ENCODE measurements at places on chromosomes 3 and 15.

GRCh38 chr3:143151004-143151731 lies 31.6 kb downstream of the CHST2 start:
- no peak for DNase-seq

DNA sequence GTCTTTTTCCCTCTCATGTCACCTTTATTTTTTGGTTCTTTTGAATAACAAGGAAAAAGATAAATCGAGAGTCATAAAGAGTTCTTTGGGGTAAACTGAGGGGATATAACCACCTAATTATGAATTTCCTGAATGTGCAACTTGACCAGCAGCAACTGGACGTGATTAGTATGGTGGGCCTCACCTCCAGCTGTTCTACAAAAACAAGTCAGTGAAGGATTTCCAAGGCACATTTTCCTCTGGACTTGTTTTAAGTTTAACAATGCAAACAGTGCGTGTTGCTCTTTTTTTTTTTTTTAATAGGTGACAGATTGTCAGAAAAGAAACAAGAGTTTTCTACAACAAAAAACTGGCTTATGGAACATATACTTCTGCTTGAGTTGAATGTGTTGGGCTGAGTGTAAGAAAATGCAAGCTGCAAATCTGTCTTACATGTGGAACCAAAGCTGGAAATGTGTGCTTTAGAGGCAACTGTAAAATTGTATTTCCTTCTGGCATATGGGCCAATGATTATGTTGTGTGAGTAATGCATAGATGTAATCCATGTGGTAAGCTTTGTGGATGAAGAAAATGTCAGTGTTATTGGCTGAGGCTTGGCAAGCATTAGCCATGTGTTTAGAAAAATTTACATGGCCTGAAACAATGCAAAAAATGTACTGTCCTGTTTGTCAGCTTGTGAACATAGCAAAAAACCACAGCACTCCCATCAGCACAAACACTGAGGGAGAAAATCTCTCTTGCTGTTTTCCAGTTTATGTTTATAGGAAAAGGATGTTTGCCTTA lies 44.5 kb upstream of the FNDC3B start:
- no peak for DNase-seq

DNA sequence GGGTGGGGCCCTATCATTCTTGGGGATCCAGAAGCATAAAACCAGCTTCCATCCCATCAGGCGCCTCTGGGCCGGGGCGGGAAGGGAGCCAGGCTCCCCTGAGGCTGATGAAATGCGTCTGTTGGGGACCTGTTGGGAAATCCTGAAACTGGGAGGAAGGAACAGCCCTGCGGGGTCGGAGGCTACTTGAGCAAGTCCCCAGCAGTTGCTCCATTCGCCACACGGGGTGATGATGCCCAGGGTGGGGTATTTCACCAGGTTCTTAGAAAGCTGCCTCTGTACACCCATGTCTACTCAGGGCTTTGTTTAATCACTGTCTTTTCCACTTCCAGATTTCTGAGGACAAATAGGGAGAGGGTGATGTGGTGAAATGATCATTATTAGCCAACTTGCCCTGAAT lies 25.4 kb upstream of the TSEN2 start:
- no peak for DNase-seq

- DNase-seq: no peak
These were observed 63.8 kb downstream of the AKAP13 start for GRCh38 chr15:85444122-85444745.

- no peak for DNase-seq
These were observed 4.0 kb downstream of the TRIM71 start for GRCh38 chr3:32821686-32822296.

DNA sequence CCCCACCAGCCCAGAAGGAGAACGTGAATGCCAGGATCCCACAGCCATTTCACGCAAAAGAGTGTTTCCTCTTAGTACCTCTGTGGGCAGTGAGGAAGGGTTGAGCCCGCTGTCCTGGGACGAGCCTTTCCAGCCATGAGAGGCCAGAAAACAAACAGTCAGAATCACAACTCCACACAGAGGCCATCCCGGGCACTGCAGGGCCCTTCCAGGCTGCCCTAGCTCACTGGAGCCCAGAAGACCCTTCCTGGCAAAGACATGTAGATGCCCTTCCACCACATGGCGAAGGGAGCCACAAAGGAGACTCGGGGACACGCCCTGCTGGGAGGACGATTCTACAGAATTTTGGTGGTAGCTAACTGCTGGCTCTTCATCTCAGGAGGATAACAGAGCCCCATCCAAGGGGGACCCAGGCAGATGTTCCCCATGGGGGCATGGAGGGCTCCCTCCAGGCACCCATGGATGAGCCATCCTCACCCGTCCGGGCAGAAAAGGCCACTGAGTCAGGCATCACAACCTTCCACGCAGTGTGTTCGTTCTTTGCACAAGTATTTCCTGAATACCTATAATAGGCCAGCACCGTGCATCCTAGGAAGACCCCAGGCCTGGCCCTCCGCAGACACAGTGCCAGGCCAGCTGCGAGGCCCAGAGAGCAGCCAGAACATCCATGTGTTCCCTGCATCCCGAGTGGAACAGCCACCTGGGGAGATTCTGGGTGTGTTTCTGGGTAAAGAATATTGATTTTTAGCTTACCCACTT lies 47.2 kb downstream of the SLC12A8 start:
- DNase-seq: no peak

DNA sequence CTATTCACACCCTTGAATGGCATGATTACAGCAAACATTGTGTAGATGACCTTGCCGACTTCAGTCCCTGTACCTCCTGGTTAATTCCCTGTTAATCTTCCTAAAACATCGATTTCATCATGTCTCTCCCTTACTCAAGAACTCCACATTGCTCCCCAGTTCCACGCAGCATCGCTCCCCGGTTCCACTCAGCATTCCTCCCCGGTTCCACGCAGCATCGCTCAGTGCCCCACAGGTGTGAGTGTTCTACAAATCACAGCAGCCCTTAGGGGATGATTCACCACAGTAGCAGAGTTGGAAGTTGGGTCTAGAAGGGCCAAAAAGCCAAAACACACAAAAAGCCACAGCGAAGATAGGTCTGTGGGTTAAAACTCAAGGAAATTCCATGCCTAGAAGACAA lies 8.6 kb upstream of the TNK2 start:
- DNase-seq: no peak

- no peak for DNase-seq
These were observed 20.3 kb downstream of the PDZRN3 start for GRCh38 chr3:73604451-73604850.

GRCh38 chr3:141067206-141067974 lies 16.2 kb downstream of the SPSB4 start:
- no peak for DNase-seq

- no peak for DNase-seq
These were observed 3.0 kb upstream of the STAG1 start for GRCh38 chr3:136755192-136755591.

- DNase-seq: no peak
These were observed 581.7 kb downstream of the DIPK2A start for GRCh38 chr3:144553301-144553700.

DNA sequence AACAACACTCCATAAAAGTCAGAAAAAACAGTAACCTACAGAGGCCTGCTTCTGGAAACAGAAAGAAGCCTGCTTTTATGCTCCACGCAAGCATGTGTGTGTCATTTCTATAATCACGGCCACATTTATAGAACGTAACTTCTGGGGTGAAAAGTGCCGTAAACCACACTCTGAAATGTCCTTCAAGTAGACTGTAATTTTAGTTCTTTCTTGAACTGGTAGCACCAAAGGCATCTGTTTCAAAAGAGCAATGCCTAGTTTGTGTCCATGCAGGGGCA lies 19.5 kb upstream of the CMTM7 start:
- DNase-seq: no peak

DNA sequence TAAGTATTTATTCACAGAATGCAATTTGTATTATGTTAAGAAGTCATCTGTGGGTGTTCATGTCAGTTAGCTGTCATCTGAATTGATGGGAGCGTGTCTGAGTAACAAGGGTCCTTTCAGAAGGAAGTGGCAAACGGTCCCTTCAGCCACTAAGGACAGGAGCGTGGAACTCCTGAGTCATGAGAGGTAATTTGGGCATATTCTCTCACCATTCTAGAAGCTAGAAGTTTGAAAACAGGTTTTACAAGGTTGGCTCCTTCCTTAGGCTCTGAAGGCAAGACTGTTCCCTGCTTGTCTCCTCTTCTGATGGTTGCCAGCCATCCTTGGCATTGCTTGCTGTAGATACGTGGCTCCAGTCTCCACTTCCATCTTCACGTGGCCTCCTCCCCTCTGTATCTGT lies 19.7 kb downstream of the ABHD2 start:
- no peak for DNase-seq

- DNase-seq: no peak
These were observed 99.4 kb downstream of the ALCAM start for GRCh38 chr3:105466072-105466471.

GRCh38 chr3:127589600-127590281 lies 792 bp downstream of the TPRA1 start:
- no peak for DNase-seq

DNA sequence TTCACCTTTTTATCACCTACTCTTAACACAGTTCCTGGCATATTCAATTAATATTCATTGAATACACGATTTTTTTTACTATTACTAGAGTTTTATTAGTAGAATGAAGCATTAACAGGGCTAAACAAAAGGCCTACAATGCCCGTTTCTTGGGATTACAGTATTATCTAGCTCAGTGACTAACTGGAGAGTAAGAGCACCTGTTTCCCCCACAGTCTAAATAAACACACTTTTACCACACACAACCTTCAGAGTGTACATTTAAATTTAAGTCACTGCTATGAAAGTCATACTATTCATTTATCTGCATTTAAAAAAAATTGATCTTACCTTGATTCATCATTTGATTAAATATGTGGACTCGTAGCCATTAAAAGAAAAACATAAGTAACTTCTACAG lies 74.8 kb downstream of the PLOD2 start:
- DNase-seq: no peak

- no peak for DNase-seq
These were observed 37.0 kb downstream of the PARP16 start for GRCh38 chr15:65249641-65250040.

DNA sequence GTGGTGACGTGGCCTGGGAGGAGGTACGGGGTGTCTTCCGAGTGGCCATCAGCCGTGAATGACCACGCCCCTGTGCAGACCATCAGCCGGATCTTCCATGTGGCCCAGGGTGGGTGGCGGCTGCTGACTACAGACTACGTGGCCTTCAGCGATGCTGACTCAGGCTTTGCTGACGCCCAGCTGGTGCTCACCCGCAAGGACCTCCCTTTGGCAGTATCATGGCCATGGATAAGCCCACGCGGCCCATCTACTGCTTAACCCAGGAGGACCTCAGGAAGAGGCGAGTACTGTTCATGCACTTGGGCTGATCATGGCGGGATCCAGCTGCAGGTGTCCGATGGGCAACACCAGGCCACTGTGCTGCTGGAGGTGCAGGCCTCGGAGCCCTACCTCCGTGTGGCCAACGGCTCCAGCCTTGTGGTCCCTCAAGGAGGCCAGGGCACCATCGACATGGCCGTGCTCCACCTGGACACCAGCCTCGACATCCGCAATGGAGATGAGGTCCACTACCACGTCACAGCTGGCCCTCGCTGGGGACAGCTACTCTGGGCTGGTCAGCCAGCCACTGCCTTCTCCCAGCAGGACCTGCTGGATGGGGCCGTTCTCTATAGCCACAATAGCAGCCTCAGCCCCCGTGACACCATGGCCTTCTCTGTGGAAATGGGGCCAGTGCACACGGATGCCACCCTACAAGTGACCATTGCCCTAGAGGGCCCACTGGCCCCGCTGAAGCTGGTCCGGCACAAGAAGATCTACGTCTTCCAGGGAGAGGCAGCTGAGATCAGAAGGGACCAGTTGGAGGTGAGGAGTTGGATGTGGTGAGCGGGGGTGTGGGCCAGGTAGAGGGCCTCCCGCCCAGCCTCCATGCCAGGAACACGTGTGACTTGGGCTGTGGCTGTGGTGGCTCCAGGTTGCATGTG lies 178.4 kb downstream of the TBC1D2B start:
- DNase-seq: no peak

DNA sequence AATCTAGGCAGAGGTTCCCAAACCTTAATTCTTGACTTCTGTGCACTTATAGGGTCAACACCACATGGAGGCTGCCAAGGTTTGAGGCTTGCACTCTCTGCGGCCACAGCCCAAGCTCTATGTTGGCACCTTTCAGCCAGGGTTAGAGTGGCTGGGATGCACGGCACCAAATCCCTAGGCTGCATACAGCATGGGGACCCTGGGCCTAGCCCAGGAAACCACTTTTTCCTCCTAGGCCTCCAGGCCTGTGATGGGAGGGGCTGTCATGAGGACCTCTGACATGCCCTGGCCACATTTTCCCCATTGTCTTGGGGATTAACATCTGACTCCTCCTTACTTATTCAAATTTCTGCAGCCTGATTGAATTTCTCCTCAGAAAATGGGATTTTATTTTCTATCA lies 165.4 kb downstream of the SI start:
- DNase-seq: no peak

DNA sequence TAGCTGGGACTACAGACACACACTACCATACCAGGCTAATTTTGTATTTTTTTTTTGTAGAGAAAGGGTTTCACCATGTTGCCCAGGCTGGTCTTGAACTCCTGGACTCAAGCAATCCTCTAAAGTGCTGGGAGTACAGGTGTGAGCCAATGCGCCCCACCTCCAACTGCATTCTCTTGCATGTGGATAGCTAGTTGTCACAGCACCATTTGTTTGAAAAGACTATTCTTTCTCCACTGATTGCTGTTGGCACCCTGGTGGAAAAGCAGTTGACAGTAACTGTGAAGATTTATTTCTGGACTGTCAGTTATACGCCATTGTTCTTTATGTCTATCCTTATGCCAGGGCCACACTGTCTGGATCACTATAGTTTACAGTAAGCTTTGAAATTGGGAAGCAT lies 303.9 kb downstream of the ADAMTS17 start:
- no peak for DNase-seq

- no peak for DNase-seq
These were observed 426.5 kb upstream of the RASGRP1 start for GRCh38 chr15:38991126-38991525.

- DNase-seq: no peak
These were observed 29.7 kb downstream of the ACAD11 start for GRCh38 chr3:132629928-132630327.

DNA sequence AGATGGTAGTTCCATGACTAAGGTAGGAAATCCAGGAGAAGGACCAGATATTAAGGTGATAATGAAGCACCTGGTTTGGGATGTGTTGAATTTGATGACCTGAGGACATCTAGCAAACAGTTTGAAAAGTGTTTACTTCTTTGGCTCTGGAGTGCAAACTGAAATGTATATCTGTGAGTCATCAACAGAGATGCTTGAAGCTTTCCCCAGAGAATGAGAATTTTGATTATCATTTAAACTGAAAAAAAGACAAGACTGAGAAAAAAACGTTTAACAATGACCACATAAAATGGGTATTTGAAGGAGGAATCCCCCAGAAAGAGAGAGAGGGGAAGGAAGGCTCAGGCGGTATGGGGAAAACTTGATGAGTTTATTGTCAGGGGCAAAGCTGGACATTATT lies 20.7 kb upstream of the GSK3B start:
- no peak for DNase-seq

GRCh38 chr3:141057946-141058800 lies 7.0 kb downstream of the SPSB4 start:
- no peak for DNase-seq
